ENCODE measurements at places on chromosomes 6 and 20.

DNA sequence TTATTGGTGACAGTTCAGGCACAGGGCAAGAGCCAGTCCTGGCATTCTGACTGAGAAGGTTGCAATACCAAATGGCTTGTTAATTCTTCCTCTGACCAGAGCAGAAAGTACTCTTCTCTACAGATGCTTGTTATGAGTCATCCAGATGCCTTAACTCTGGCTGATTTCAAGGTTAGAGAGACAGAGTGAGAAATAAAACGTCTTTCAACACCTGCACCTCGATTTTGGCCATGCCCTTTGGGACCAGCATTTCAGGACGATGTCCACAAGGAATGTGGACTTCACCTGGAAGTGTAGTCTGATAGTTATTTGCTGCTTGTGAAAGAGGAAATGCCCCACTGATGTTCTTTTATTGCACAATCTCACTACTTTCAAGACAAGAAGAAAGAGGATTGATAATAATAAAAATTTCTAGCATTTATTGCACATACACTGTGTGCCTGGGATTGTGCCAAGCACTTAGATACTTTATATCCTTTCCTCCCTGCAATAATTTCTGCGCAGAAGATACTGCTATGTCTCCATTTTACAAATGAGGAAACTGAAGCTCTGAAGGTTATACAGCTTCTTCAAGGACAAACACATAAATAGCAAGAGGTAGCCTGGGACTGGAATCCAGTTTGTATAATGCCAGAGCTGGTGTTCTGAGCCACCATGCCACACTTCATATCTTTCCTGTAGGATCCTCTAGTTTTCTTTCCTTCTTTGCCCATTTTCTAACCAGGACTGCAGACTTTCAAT lies 33.5 kb upstream of the MCM3 start:
- DNase-seq: no peak

DNA sequence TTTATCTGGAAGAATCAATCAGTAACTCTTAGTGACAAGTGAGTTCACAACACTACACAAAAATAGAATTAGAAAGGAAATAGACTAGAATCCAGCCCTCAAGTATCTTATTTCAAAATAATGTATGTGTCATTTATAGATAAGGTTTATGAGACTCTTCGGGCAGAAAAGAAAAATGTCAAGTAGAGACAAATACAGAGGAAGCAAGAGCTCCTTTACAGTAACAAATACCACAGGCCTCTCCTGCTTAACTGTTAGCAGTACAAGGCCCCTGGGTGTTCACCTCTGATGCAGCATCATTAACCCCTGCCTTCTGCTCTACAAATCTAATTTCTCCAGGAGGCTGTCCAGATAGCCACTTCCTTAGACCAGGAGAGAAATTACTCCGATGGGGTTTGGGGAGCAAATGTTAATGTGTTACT lies 76.7 kb downstream of the UBE3D start:
- DNase-seq: no peak

DNA sequence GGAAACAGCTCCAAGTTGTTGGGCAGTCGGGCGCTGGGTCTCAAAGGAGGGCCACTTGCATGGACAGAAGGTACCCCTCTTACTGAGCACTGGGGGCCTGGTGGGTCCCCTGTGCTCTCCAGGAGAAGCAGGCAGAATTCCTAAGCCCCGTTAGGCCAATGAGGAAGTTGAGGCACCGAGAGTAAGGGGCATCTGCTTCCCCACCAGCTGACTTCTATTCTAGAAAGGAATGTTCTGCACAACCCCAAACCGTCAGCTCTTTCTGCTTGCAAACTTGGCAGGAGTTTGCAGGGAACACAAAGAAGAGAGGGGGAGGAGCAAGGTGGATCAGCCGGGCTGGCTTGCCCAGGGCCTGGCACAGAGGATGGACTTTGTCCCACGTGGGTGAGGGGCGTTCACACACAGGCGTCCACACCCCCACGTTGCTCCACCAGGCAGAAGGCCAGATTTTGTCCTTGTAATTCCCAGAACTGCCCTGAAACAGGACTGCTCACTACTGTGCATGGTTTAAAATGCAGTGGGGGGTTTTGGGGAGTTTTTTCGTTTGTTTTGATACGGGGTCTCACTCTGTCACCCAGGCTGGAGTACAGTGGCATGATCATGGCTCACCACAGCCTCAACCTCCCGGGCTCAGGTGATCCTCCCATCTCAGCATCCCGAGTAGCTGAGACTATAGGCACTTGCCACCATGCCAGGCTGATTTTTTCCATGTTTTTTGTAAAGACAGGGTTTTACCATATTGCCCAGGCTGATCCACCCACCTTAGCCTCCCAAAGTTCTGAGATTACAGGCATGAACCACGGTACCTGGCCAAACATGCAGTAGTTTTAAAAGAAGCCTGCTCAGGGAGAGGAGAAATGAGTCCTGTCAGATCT lies 93.3 kb downstream of the SNX5 start:
- no peak for DNase-seq

DNA sequence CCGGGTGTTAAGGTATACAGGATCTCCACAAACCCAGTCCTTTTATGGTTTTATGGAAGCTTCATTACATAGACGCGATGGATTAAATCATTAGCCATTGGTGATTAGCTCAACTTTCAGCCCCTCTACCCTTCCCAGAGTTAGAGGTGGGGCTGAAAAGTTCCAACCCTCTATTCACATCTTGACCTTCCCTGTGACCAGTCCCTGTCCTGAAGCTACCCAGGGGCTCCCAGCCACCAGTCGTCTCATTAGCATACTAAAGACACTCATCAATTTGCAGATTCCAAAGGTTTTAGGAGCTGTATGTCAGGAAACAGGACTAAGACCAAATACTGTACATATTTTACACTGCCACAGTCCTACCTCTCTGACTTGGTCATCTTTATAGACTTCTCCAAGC lies 21.0 kb downstream of the KHDC1L start:
- peak; percentile 23 for DNase-seq

DNA sequence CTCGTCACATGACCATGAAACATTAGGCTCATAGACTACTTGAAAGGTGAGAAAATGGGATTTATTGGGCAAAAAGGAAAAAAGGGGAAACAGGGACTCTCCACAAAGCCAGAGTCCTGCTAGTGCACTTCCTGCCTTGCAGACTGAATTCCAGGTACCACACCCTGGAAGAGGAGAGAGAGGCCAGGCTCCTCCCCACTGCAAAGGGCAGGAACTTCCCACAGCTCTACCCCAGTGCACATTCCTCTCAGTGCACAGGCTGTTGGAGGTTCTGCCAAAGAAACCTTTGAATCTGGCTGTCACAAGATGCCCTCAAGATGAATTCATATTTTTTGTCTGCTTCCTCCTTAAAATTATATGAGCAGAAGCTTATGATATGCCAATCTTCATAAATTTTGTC lies 920.4 kb upstream of the GJE1 start:
- no peak for DNase-seq
